SHP77 (cell line): ENCODE measurements at places on chromosomes 6 and 20.

DNA sequence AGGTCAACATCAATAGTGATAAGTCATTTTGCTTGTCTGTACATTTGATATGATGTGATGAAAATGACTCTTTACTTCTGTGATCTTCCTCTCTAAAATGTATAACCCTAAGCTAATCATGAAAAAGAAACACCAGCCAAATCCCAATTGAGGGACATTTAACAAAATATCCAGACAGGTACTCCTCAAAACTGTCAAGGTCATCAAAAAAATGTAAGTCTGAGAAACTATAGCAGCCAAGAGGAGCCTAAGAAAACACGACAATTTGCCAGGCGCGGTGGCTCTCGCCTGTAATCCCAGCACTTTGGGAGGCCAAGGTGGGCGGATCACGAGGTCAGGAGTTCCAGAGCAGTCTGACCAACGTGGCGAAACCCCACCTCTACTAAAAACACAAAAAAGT is 708.5 kb upstream of the ID4 start:
- DNase-seq = no peak

GRCh38 chr20:47515843-47516242 is 14.2 kb downstream of the NCOA3 start:
- no peak for DNase-seq

- no peak for DNase-seq
Observed at GRCh38 chr6:168794491-168794890, 353.5 kb downstream of the SMOC2 start.

DNA sequence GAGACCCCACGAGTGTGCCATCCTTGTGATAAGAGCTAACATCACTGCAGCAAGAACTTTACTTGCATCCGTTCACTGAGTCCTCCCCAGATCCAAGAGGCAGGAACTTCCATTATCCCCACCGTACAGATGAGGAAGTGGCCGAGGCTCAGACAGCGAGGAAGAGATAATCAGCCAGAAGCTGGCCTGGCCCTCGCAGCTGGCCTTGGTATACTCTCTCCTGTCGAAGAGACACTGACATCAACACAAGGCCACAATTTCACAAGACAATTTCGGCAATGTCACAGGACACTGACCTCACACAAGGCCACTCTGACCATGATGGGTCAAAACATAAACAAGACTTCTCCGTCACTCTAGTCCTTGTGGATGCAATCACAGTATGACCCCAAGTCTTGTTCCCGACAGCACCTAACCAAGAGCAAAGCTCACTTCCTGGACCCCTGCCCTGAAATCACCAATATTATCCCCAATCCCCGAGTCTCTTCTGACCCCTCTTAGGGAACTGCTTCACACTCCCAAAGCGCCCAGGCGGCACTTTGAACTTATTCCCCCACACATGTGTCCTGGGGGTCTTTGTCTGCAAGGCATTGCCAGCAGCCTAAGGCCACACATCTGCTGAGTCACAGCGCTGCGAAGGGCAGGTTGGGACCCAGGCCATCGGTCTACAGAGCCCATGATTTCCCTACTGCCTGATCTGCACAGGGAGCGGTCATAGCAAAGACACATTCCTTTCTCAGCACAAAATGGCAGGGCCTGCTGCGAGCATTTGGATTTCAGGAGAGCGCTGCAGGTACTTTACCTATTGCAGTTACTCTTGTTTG is 14.8 kb upstream of the VAPB start:
- DNase-seq = no peak

- DNase-seq = no peak
Observed at GRCh38 chr20:38369389-38369788, 23.1 kb downstream of the LBP start.

- no peak for DNase-seq
Observed at GRCh38 chr6:117687021-117687648, 11.9 kb downstream of the NUS1 start.

DNA sequence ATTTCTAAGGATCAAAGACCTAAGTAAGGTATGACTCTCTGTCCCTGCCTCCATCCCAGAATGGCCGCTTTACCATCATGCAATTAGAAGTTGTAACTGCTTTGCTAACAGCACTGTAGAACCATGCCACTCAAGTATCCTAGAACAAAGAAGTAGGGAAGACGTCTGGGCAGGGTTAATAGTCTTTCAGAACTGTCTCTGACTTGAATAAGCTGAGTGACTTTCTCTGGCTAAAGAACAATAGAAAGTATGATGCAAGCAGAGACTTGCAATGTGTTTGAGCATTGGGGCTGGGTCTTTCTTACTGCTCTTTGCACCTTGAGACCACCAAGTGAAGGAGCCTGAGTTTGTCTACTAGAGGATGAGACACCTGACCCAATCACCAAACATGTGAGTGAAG is 279.6 kb upstream of the JAG1 start:
- DNase-seq = no peak

GRCh38 chr6:136463743-136464142 is 86.5 kb downstream of the MAP7 start:
- no peak for DNase-seq

- DNase-seq = no peak
Observed at GRCh38 chr6:76222189-76222588, 149.7 kb upstream of the IMPG1 start.

GRCh38 chr6:21764989-21765388 is 171.4 kb downstream of the SOX4 start:
- no peak for DNase-seq

DNA sequence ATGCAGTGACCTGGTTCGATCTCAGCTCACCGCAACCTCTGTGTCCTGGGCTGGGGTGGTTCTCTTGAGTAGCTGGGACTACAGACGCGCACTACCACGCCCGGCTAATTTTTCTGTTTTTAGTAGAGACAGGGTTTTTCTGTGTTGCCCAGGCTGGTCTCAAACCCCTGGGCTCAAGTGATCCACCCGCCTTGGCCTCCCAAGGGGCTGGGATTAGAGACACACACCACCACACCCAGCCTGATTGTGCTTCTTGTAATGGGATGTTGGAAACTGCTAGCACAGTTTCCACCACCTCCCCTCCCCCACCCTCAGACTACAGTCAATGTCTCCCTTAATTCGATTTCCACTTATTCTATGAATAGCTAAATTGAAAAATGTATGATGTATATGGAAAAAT is 22.6 kb upstream of the DSP start:
- no peak for DNase-seq

DNA sequence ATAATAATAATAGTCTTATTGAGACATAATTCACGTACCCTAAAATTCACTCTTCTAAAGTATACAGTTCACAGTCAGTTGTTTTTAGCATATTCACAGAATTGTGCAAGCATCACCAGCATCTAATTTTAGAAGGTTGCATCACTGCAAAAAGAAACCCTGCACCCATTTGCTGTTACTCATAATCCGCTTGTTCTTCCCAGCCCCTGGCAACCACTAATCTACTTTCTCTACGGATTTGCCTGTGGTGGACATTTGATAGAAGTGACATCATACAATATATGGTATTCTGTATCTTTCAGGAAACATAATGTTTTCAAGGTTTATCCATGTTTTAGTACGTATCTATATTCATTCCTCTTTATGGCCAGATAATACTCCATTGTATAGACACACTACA is 41.5 kb upstream of the FAM184A start:
- DNase-seq = no peak

DNA sequence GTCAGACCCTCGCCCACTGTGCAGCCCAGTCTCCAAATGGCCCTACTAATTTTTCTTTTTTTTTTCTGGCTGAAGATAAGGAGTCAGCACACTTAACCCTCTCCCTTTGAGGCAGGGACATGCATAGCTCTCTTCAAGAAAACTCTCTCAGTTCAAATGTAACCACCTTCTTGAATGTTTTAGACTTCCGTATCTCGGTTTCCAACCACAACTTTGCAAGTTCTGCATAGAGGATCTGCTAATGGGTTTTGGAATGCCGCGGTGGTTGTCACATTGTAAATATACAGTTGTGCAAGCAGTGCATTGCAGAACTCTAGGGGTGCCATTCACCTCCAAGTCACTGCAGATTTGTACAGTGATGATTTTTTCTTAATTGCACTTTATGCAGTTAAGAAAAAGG is 59.4 kb upstream of the SLC35B3 start:
- no peak for DNase-seq

- no peak for DNase-seq
Observed at GRCh38 chr6:153062516-153062915, 60.0 kb upstream of the MTRF1L start.
